ENCODE measurements at places on chromosomes 1 and 21.

GRCh38 chr1:53112861-53113260 is 29.6 kb downstream of the SLC1A7 start:
- DNase-seq, result no peak

- DNase-seq, result peak; percentile 7
Measured at GRCh38 chr1:182430263-182431068, 19.5 kb upstream of the RGSL1 start.

DNA sequence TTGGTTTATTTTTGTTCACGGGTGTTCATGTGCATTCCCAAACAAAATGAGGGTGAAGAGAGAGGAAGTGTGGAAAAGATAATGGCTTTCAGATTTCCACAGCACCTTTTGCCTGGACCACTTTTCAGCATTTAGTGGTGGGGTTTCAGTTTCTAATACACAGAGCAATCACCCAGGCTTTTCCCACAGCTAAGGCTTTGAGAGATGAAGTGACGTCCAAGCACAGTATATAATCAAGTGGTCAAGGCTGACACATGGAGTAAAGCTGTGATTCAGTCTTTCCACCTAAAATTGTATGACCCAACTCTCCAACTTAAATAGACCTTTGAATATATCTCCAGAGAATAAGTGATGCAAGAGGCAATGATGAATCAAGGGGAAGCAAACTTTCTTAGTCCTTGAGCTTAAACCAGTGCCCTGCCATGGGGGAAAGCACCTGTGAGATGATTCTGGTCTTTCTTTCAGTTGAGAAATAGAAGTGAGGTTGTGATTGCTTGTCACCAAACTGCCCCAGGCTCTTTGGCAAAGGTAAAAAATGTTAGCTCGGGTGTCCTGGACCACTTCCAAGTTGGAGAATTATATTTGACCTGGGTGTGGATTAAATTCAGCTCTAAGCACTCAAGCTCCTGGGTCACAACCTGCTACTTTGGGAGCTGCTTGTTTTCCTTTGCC is 2.4 kb upstream of the PIK3R3 start:
- no peak for DNase-seq

- no peak for DNase-seq
Measured at GRCh38 chr1:175537571-175537970, 205.8 kb downstream of the TNR start.

DNA sequence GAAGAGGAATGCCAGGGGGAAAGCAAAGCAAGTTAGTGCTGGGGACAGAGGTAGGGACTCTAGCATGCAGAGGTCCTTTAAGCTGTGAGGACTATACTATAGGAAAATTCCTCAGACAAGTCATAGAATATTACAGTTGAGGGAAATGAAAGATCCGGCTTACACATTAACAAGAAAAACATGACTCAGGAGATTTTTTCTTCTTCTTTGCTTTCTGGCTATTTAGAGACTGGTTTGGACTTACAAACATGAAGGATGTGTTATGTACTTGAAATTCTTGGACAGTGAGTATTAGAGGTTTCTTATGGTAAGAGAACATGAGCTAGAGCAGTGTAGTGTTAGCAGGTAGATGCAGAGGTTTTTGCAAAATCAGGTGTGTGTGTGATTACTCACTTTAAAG is 24.9 kb downstream of the USP25 start:
- no peak for DNase-seq

DNA sequence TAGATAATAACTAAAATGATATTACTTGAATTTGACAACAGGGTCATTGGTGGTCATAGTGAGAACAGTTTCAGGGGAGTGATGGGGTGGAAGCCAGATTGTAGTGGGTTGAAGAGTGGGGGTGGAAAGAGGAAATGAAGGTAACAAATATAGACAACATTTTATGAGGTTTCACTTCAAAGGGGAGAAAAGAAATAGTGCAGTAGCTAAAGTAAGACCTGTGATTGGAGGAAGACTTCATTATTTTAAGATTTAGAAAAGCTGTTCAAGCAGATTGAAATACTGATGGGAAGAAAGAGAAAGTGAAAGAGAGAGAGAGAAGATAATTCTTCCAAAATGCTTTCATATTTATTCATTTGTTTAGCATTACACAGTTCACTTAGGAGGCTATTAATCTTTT is 52.0 kb upstream of the KCNA3 start:
- no peak for DNase-seq

DNA sequence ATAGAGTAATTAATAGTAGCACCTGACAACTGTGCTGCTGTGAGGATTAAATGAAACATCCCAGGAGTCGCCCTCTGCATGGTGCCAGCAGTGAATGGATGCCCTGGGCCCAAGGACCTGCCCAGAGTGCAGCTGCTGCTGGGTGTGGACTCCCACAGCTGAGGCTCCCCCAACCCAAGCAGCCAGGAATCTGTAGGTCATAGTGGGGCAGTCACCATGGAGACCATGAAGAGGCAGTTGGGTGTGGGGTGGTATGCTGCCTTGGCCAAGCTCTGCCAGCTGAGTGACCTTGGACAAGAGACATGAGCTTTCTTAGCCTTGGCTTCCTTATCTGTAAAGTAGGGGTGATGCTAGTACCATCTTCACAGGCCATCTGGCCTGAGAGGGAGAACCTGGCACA is 9.4 kb downstream of the OLIG2 start:
- no peak for DNase-seq

- DNase-seq, result peak; percentile 70
Measured at GRCh38 chr1:24413350-24414163, at the start of gene STPG1. TSS of gene STPG1 (minus strand) at chr1:24413782. CDS start at chr1:24401388, 12,394 bp downstream.

- no peak for DNase-seq
Measured at GRCh38 chr1:61742620-61743430, 545 bp downstream of the PATJ start.

DNA sequence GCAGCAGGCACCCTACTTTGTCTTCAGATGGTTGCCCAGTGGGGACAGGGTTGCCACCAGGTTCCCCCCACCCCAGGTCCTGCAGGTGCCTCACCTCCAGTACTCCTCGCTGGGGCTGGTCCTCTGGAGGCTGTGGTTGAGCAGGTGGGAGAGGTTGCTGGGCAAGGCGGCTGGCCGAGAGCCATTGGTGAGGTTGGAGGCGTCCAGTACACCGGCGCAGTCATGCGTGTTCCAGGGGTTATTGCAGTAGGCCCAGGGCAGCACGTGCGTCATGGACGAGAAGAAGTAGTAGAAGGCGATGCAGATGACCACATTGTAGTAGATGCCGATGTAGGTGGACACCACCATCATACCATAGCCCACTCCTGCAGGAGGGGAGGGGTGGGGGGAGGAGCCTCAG is 16.9 kb downstream of the CCDC24 start:
- DNase-seq, result no peak

- no peak for DNase-seq
Measured at GRCh38 chr1:110051262-110051648, 16.8 kb downstream of the STRIP1 start.

DNA sequence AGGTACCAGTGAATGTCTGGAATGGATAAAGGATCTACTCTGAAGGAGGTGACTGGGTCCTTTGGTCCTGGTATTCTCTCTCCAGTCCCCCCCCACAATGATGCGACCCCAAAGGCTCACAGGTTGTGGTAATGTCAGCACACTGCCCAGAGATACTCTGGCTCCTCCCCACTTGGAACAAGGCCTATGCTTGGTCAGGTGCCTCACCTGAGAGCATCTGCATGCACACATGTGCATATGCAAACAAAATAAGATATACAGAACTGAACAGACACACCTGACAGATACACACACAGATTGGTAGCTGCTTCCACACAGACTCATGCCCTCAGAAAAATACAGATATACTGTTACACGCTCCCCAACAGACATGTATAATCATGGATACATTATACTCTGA is 33.5 kb downstream of the DMAP1 start:
- DNase-seq, result no peak

GRCh38 chr1:183315991-183316758 is 102.0 kb downstream of the NMNAT2 start:
- DNase-seq, result no peak

GRCh38 chr21:31267644-31268043 is 76.4 kb downstream of the TIAM1 start:
- no peak for DNase-seq

DNA sequence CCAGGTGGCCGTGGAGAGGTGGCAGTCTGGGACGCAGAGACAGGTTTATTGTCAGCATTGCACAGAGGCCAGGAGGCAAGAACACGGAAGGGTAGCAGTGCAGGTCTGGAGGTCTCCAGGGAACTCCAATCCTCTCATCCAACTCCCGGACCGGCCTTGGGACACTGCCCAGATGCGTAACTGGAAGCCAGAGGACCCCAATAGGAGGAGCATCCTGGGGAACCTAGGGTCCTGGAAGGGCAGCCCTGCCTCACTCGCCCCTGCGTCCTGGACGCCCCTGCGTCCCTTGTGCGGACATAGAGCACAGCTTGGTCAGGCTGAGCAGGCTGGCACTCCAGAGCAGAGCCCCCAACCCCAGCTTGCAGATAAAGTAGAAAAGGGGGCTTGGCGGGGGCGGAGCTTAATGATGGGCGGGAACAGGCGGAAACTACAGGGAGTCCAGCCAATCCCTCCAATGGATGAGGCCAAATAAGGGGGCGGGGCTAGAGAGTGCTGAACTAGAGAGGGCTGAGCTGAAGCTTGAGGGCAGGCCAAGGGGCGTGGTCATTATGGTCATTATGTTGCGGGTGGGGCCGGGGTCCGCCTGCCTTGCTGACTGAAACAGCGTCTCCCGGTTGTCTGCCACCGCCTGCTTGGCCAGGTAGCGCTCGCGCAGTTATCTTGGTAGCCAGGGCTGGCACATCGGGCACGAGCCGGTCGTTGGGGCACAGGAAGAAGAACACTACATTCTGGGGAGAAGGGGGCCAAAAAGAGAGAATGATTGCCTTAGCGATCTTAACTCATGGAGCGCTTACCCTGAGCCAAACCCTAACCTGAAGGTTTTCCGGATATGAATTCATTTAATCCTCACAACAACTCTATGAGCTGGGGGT is 3.7 kb upstream of the ARHGEF19 start:
- DNase-seq, result peak; percentile 45

GRCh38 chr1:1385931-1386330 is 10.9 kb upstream of the AURKAIP1 start:
- no peak for DNase-seq

- no peak for DNase-seq
Measured at GRCh38 chr1:245397771-245398170, 243.0 kb downstream of the KIF26B start.

DNA sequence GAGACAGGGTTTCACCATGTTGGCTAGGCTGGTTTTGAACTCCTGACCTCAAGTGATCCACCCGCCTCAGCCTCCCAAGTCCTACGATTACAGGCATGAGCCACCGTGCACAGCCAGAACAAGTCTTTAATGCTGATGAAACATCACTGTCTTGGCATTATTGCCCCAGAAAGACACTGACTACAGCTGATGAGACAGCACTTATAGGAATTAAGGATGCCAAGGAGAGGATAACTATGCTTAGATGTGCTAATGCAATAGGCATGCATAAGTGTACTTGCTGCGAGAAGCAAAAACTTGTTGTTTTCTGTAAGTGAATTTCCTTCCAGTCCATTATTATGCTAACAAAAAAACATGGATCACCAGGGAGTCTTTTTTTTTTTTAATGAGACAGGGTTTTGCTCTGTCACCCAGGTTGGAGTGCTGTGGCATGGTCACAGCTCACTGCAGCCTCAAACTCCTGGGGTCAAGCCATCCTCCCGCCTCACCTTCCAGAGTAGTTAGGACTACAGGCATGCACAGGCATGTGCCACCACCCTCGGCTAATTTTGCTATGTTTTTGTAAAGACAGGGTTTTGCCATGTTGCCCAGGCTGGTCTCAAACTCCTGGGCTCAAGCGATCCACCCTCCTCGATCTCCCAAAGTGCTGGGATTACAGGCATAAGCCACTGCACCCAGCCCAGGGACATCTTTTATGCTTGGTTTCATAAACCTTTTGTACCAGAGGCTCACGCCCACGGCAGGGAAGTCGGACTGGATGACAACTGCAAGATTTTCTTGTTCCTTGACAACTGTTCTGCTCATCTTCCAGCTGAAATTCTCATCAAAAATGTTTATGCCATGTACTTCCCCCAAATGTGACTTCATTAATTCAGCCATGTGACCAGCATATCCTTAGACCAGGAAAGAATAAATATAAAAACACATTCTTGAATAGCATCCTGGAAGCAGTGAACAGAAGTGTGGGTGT is 23.1 kb downstream of the RHEX start:
- DNase-seq, result no peak

- no peak for DNase-seq
Measured at GRCh38 chr1:228339059-228339704, 67.5 kb downstream of the TRIM11 start.

DNA sequence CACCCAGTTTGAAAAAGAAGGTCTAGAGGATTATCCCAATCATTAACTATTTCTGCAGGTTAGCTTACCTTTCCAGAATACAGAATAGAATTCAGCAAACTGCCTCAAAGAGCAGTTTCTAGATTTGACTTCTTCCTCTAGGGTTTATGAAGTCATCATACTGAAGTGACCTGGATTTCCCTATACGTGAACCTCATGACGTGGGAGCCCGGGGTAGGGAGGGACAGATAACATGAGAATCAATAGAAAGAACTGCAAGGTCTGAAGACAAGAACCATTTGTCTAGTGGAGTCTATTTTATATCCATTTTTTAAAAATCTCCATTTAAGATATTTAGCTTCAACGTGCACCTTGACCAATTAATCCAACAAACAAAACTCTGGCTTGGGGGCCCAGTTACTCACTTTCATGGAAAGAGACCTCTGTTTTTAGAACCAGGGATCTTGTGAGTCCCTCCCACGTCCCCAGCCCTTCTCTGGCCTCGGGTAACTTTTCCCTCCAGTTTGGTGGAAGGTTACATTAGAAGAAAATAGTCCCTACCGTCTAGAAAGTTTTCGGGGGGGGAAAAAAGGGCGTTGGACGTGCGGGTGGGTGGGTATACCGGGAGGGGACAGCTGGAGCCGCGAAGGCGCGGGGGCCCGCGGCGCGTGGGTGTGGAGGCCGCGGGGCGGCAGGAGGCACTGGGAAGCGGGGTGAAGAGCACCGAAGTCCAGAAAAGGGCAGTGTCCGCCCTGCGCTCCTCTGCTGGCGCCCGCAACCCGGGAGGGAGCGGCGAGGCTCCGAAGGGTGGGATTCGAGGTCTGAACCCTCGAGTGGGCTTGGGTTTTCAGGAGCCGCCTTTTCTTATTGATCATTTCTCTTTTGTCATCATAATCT is 13.8 kb upstream of the POGZ start:
- DNase-seq, result peak; percentile 23

DNA sequence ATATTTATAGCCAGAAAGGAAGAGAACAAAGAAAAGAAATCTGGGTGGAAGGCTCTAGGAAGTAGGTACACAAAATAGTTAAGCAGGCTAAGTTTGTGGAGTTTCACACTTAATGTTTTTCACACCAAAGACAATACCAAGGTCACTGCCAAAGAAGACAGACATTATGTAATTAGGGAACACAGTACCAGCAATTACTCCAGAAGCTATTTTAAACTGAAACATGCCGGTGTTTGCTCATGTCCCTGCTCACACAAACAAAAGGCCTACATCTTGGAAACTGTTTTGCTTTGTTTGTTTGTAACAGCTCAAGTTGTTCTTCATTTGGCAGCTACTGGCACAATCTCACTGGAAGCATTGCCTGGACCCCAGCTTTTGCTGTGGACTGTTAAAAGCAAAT is 88.5 kb upstream of the DAB1 start:
- DNase-seq, result no peak

GRCh38 chr1:39955547-39956539 is 898 bp downstream of the MFSD2A start:
- DNase-seq, result peak; percentile 60

All from stimulated activated CD4-positive, alpha-beta T cell treated with anti-CD3 and anti-CD28 coated beads, Interleukin-4, amount 100 ng/mL, for 1 hour (primary cell).